T-helper 2 cell treated with Interferon-gamma antibody and Interleukin-4, amounts not matched to agents 5 μg/mL and 100 μg/mL, for 36 hours (primary cell): ENCODE measurements at places on chromosomes 7 and 10.

GRCh38 chr10:47288916-47289495 lies 11.0 kb upstream of the GDF10 start:
- DNase-seq: no peak

DNA sequence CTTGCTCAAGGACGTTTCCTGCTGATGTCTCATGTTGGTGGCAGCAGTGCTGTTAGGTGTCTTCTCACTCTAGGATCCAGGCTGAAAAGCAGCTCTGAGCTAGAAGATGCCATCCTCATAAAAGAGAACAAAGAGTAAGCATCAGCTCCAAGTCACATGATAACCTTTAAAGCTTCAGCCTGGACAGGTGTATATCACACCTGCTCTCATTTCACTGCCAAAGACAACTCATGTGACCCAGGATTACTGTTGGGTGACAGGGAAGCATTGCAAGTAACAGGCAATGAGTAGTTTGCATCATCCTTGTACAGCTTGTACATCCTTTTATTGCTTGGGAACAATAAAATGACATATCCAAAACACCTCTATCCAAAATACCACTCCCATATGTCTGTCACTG lies 423.4 kb upstream of the DPP6 start:
- no peak for DNase-seq

DNA sequence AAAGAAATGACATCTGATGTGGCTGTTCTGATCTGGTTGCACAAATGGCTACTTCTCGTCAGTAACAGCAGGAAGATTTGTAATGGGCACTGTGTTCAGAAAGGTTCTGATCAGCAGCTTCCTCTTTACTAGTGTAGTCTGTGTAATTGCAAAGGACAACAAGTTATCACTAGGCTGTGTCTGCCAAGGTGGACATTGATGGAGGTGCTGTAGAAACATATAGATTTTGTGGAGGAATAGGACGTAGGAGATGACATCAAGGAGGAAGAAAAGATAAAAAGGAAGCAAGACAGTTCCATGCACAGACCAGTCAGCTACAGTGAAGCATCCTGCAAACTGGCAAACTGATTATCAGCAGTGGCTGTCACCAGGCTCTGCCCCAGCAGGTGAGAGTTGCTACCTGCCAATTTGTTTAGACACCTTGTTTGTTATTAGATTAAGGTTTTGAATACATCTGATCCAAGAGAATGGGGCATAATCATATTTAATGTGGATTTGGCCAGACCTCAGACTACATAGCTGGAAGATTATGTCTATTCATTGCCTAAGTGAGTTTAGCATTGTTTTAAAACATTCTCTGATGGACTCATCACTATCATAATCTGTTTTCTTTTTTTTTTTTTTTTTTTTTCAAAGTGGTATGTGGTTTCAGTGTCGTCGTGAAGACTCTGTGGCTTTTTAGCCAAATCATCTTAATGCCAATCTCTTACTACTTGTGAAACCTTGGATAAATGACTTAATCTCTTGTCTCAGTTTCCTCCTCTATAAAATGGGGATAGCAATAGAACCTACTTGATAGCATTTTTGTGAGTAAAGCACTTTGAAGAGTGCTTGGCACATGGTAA lies 417.9 kb upstream of the LRGUK start:
- DNase-seq: no peak

GRCh38 chr7:102834999-102835398 lies 77.8 kb upstream of the LRRC17 start:
- DNase-seq: peak; percentile 63

DNA sequence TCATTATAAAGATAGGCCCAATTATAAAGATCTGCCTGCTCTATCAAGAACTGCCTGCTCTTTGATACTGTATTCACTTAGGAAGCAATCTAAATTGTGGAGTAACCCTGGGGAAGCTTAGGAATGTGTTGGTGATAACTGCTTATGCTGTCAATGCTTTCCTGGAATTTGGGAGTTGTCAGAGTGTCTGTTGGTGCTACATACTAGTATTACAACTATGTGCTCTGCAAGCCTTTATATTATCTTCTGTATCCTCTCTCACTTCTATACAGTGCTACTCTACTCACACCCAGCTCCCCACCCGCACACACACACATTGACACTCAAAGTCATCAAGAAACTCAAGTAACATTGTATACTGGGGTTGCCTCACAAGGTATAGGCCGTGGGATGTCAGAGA lies 6.1 kb downstream of the ZNF277 start:
- no peak for DNase-seq

- DNase-seq: no peak
Measured at GRCh38 chr10:72729528-72729927, 37.6 kb downstream of the MCU start.

DNA sequence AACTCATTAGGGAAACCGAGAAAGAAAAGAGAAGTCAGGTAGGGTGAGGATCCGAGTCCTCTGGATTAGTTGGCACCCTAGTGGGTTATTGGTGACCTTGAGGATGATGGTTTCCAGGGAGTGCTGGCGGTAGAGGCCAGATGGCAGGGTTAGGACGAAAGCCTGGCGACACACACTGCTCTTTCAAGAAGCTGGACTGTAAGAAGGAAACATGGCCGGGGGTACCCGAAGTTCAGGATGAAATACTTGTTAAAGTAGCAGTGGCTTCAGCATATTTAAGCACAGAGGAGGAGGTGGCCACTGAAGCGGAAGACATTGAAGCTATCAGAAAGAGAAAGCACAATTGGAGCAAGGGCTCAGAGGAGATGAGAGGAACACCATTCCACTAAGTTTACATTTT lies 224.6 kb downstream of the RELN start:
- DNase-seq: no peak

DNA sequence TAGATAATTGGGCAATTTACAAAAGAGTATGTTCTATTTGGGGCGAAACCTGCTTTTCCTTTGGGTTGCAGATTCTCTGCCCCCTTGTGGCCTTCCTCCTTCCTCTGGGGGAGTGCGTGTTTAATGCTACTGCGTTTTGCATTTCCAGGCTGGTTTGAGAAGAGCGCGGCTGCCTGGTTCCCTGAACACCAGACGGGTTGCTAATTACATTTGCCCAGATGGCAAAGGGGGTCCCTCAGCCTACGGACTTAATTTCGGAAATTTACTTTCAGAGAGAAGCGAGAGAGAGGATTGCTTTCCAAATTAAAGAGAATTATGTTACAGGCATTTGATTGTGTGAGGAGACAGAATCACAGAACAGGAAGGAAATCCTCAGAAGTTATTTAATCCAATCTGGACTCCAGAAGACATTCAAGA lies 91.9 kb upstream of the JAZF1 start:
- no peak for DNase-seq
